ENCODE measurements at places on chromosomes 6 and 20.

GRCh38 chr6:73747289-73747688 lies 51.3 kb downstream of the CD109 start:
- no peak for DNase-seq

DNA sequence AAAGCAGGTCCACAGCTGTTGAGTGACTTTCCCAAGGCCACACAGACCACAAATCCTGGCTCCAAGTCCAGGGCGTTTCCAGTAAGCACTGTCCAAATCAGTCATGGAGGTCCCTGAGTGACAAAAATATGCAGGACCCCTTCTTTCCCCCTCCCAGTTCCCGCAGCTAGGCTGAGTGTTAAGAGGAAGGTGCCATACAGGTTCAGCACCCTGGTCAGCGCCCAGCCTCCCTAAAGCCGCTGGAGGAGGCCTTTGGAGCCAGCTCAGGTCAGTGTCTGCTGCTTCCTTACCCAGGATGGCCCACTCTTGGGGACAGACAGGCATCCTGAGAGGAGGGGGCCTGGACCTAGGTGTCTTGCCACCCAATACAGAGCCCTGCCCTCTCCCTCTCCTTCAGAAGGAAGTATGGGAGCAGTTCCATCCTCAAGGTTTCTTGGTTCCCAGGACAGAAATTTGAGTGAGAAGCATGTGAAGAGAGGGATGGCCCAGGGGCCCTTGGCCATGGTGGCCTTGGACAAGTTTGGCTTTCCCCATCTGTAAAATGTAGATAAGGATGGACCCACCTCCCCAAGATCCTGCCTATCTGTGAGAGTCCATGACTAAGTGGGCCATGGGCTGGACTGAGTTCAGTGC lies 13.2 kb downstream of the TMEM74B start:
- no peak for DNase-seq

- DNase-seq = no peak
These were observed 5.5 kb downstream of the BFSP1 start for GRCh38 chr20:17525650-17526049.

DNA sequence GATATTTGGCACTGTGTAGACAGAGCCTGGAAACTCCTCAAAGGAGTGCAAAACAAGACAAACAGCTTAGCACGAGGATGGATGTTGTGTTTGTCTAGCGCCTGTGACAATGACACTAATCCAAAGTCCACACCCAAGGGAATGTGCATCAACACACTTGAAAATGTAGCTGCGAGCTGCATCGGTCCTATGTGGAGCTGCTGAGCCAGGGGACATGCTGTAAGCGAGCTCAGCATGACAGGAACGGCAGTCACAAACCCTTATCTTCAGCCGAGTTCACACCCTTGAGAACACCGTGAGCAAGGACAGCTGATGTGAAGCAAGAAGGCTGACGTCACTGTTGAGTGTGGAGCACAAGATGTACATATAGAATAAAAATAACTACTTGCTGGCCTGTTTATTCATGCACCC lies 684.3 kb downstream of the QKI start:
- DNase-seq = no peak

Data from T-cell (primary cell).